Smooth muscle cell of trachea (primary cell): ENCODE measurements at places on chromosomes 6 and 20. TPM values are rescaled to one million over a fixed set of nuclear protein-coding genes. Genes with fewer than 3 reads are reported as not detected.

Gene FRMD1
- total RNA-seq, result not detected in 2 replicates

Gene SNX3
- total RNA-seq, result 203 and 256 TPM in 2 replicates

Gene WRNIP1
- 32.1 and 53.4 TPM in 2 replicates for total RNA-seq

Gene SLC35D3
- not detected in 2 replicates for total RNA-seq

Gene TMEM217
- total RNA-seq, result 1.5 and 1.8 TPM in 2 replicates

Gene BPI
- total RNA-seq, result under 0.01 TPM in 1 of 2 replicates, not detected in the other

Gene RAD21L1
- under 0.01 TPM in 1 of 2 replicates, not detected in the other for total RNA-seq

Gene PRND
- not detected in 2 replicates for total RNA-seq

Gene HLA-DMA
- total RNA-seq, result 4.7 and 14.1 TPM in 2 replicates

Gene TSBP1
- not detected in 2 replicates for total RNA-seq

Gene GMPR
- total RNA-seq, result 11.7 and 15.3 TPM in 2 replicates

Gene SMLR1
- total RNA-seq, result not detected in 2 replicates

Gene MYB
- total RNA-seq, result 0.29 TPM in 1 of 2 replicates, not detected in the other

Gene CNBD2
- total RNA-seq, result 1.5 and 2.6 TPM in 2 replicates

Gene AFG1L
- 3.8 and 5.7 TPM in 2 replicates for total RNA-seq
